ENCODE measurements at places on chromosomes 2 and 18.
A peak's percentile ranks its signal among the peaks of the same experiment; 100 is the strongest.

GRCh38 chr2:166591226-166591625, 97.2 kb upstream of the SCN7A start:
- no peak for DNase-seq

DNA sequence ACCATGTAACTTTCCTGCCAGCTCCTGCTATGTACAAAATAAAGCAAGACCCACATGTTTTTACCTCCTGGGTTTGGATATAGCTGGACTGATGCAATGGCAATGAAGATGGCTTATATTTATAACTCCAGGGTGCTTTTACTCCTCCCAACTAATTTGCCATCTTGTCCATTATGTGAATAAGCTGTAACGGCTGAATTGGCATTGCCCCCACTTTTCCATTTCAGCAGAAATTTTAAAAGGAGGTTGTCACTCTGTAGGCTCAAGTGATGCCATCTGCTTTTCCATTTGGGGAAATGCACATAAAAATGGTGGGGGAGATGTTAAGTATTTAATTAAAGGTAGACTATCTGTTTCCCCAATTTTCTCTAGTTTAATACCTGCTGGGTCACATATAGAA, 345.5 kb downstream of the ERBB4 start:
- no peak for DNase-seq

GRCh38 chr2:100846716-100847115, 26.8 kb downstream of the NPAS2 start:
- no peak for DNase-seq

GRCh38 chr18:3715231-3716080, 265.5 kb downstream of the TGIF1 start:
- DNase-seq = no peak

DNA sequence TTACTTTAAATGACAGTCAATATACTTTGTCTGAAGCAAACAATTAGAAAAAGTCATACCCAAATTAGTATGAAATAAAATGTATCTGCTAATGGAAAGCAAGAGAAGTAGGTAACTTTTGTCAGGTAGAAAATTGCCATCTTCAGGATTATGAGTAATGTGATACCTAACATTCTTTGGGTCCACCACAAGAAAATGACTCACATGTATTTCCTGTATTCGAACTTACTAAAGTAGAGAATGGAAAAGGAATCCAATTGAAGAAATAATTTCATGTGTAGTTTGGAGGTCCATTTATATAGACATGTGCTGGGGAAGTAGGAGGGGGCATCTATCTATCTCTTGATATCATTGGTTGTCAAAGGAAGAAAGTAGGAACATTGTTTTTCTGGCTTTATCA, 636.2 kb upstream of the CHAC2 start:
- peak; percentile 82 for DNase-seq

GRCh38 chr2:132374151-132374550, 42.5 kb upstream of the GPR39 start:
- DNase-seq = no peak

GRCh38 chr2:241897231-241897916, 27.8 kb downstream of the RTP5 start:
- no peak for DNase-seq

DNA sequence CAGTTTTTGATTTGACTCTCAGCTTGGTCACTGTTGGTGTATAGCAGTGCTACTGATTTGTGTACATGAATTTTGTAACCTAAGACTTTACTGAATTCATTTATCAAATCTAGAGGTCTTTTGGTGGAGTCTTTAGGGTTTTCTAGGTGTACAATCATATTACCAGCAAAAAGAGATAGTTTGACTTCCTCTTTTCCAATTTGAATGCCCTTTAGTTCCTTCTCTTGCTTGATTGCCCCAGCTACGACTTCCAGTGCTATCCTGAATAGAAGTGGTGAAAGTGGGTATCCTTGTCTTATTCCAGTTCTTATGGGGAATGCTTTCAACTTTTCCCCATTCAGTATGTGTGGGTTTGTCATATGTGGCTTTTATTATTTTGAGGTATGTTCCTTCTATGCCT, 312.9 kb upstream of the REV1 start:
- DNase-seq = no peak

DNA sequence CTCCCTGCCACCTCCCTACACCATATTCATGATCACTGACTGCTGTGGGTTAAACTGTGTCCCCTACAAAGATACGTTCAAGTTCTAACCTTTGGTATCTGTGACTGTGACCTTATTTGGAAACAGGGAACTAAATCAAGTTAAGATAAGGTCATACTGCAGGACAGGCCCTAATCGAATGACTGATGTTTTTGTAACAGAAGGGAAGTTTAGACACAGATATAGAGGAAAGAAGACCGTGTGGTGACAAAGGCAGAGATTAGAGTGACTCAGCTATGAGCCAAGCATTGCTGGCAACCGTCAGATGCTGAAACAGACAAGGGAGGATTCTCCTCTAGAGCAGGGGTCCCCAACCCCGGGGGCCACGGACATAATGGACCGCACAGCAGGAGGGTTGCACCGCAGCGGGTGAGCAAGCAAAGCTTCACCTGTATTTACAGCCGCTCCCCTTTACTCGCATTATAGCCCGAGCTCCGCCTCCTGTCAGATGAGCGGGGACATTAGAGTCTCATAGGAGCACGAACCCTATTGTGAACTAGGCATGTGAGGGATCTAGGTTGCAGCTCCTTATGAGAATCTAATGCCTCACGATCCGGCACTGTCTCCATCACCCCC, 28.9 kb upstream of the RNF152 start:
- no peak for DNase-seq

DNA sequence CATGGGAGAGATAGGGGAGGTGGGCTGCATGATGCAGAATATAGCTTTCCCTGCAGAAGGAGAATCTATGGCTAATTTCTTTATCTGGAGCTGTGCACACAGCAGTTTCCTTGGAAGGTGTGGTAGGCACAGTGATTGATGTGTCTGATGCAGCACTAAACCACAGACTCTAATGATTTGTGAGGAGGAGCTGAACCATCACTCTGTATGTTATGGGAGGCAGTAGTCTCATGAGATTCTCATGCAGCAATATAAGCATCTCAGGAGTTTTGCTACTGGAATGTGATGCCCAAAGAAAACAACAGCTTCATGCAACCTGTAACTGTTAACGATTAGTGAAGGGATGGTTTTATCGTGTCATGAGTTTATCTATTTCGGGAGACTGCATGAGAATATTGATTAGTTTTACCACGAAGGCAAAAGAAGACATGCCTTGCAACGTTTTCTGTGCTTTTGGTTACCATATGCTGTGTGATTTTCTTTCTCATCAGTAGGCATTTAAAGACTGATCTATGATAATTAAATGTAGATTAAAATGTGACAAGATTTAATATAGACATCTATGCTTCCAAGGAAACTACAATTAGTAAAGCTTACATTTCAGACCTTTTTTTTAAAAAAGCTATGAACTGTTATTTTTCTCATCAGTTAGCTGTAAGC, 286.8 kb downstream of the ARL6IP6 start:
- no peak for DNase-seq

DNA sequence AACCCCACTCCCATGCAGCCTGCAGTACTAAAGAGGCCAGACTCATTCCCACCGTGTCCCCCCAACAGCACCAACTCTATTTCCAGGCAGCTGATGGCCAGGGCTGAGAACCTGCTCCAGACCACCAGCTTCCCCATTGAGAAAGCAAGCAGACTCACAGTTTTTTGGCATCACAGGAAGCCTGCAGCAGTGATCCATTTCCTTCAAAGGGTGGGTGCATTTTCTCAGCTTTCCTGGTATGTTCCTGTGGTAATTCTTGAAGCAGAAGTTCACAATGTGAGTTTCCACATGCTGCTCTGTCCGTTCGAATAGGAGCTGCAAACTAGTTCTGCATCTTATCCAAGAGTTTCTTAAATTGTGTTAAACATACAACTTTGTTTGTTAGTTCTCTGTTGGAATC, 1249.6 kb upstream of the FAM98A start:
- no peak for DNase-seq

DNA sequence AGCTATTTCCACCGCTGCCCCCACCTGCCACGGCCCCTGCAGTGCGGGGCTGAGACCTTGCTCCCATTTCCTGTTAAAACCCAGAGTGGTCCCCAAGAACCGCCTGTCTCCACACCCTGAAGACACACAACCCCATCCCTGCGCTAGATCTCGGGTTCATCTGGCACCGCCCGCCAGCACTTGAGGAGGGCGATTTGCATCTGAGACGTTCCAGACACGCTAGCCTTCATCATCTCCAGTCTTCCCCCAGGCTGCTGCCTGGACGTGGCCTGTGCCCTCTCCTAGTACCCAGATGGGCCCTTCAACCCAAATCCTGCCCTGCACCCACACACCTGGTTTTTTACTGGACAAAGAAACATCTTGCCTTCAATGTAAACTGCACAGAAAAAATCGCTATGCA, 49.8 kb downstream of the SLC66A2 start:
- DNase-seq = no peak

GRCh38 chr2:39629646-39630045, 36.1 kb upstream of the TMEM178A start:
- peak; percentile 60 for DNase-seq

DNA sequence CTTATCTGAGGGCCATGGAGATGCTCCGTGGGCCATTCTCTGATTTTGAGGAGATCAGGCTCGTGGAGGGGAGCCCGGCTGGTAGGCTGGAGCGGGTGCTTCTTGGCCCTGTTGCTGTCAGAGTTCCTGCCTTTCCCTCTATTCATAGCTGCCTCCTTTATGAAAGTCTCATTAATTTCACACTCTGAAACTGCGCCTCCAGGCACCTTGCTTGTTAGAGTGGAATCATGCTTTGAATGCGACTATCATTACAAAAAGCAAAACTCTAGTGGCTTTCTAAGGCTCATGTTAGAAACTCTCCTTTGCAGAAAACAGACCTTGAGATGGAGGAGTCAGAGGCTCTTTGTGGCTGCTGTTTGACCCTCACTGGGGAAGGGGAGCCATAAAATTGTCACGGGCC, 131.0 kb upstream of the SNTG2 start:
- DNase-seq = no peak

- DNase-seq = no peak
Measured at GRCh38 chr2:23637011-23637778, 252.2 kb downstream of the KLHL29 start.

DNA sequence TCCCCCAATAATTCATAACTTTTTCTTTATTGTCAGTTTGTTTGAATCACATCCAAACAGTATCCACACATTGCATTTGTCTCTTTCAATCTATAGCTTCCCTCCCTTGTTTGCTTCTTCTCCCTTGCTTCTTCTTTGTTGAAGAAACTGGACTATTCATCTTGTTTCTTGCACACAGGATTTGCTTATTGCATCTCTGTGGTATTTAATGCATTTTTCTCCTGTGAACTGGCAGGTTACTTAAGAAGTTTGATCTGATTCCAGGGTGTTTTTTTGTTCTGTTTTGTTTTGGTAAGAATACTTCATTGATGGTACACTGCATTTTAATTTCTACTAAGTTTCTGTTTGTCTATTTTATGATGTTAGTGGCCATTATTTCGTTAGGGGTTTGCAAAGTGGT, 166.8 kb downstream of the CAMKMT start:
- DNase-seq = peak; percentile 55

GRCh38 chr2:223182356-223182755, 130.4 kb downstream of the KCNE4 start:
- no peak for DNase-seq

- DNase-seq = peak; percentile 34
Measured at GRCh38 chr2:139439100-139439499, 658.9 kb upstream of the NXPH2 start.

- DNase-seq = peak; percentile 94
Measured at GRCh38 chr18:29164020-29164706, 987.2 kb upstream of the CDH2 start.
